Glomerular endothelial cell (primary cell): ENCODE measurements at places on chromosomes 2 and 18. TPM values are rescaled to one million over a fixed set of nuclear protein-coding genes. Genes with fewer than 3 reads are reported as not detected.

Gene GRP
- not detected in 2 replicates for total RNA-seq

Gene DPP4
- 3.8 and 8.1 TPM in 2 replicates for total RNA-seq

Gene TGFA
- 0.93 and 3.7 TPM in 2 replicates for total RNA-seq

Gene CAVIN2
- total RNA-seq = 240 and 291 TPM in 2 replicates

Gene FSHR
- not detected in 2 replicates for total RNA-seq

Gene KHK
- total RNA-seq = 0.58 and 3.1 TPM in 2 replicates

Gene PSMA8
- total RNA-seq = not detected in 2 replicates

Gene RETSAT
- total RNA-seq = 41.4 and 46.2 TPM in 2 replicates

Gene KCNG2
- total RNA-seq = not detected in 2 replicates

Gene TMEM131
- total RNA-seq = 28.4 and 33.2 TPM in 2 replicates

Gene RTP5
- not detected in 2 replicates for total RNA-seq

Gene MGAT5
- total RNA-seq = 63.7 and 75.1 TPM in 2 replicates

Gene DSC3
- 2.0 and 2.8 TPM in 2 replicates for total RNA-seq

Gene DGUOK
- 54.9 and 63.0 TPM in 2 replicates for total RNA-seq

Gene FAM161A
- total RNA-seq = 0.78 and 1.9 TPM in 2 replicates

Gene AKAIN1
- not detected in 2 replicates for total RNA-seq

Gene NYAP2
- not detected in 2 replicates for total RNA-seq

Gene RESP18
- total RNA-seq = not detected in 2 replicates

Gene ARL5A
- total RNA-seq = 37.5 and 49.2 TPM in 2 replicates

Gene FMNL2
- total RNA-seq = 51.6 and 56.6 TPM in 2 replicates

Gene COLEC12
- 13.2 and 31.7 TPM in 2 replicates for total RNA-seq

Gene MALL
- total RNA-seq = 94.9 and 197 TPM in 2 replicates

Gene AFF3
- total RNA-seq = 4.6 and 5.8 TPM in 2 replicates

Gene ABCG8
- not detected in 2 replicates for total RNA-seq

Gene LYG2
- total RNA-seq = not detected in 2 replicates

Gene C1QL2
- not detected in 2 replicates for total RNA-seq

Gene RAMP1
- not detected in 2 replicates for total RNA-seq

Gene MREG
- total RNA-seq = 7.7 and 10.3 TPM in 2 replicates

Gene CDH20
- 0.24 TPM in 1 of 2 replicates, not detected in the other for total RNA-seq

Gene CXCR1
- not detected in 2 replicates for total RNA-seq

Gene KLF7
- 24.2 and 30.6 TPM in 2 replicates for total RNA-seq

Gene TFCP2L1
- total RNA-seq = 0.10 TPM in 1 of 2 replicates, not detected in the other

Gene GATA6
- total RNA-seq = 7.0 and 18.1 TPM in 2 replicates

Gene TET3
- total RNA-seq = 5.7 and 13.7 TPM in 2 replicates

Gene SNTG2
- 1.5 TPM in 1 of 2 replicates, not detected in the other for total RNA-seq

Gene ASB18
- total RNA-seq = not detected in 2 replicates

Gene CNDP1
- total RNA-seq = not detected in 2 replicates

Gene SULT1C4
- 13.7 and 20.2 TPM in 2 replicates for total RNA-seq

Gene TAF4B
- total RNA-seq = 1.9 and 4.7 TPM in 2 replicates

Gene NOSTRIN
- total RNA-seq = 20.1 and 21.3 TPM in 2 replicates

Gene GREB1L
- total RNA-seq = 1.4 and 1.5 TPM in 2 replicates

Gene RFTN2
- total RNA-seq = 4.6 and 6.3 TPM in 2 replicates

Gene TXNL4A
- total RNA-seq = 45.4 and 58.2 TPM in 2 replicates

Gene ALPI
- not detected in 2 replicates for total RNA-seq

Gene GPR55
- total RNA-seq = not detected in 2 replicates

Gene WDSUB1
- 3.1 and 4.1 TPM in 2 replicates for total RNA-seq

Gene SKA1
- total RNA-seq = 1.7 and 9.8 TPM in 2 replicates
